ENCODE measurements at places on chromosomes 5 and 9.
A peak's percentile ranks its signal among the peaks of the same experiment; 100 is the strongest.

GRCh38 chr9:136552117-136552703 is 6.4 kb upstream of the NOTCH1 start:
- DNase-seq: no peak

GRCh38 chr5:98770209-98770910 is 3.1 kb upstream of the RGMB start:
- DNase-seq: no peak

- peak; percentile 39 for DNase-seq
These were observed 175.9 kb downstream of the MAN2A1 start for GRCh38 chr5:109865637-109866036.

DNA sequence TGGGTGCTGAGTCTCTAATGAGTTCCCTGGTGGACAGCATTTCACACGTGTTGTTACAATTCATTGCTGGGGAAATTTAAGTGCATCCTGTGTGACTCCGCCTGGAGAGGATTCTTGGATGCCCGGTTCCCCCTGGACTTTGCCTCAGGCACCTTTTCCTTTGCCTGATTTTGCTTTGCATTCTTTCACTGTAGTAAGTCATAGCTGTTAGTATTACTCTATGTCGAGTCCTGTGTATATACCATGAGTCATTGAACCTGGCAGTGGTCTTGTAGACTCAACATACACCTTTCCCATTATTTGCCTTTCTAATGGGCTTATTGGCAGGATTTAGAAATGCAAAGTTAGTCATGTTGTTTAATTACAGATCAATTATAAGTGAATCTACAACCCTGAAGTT is 81.9 kb upstream of the DHFR start:
- no peak for DNase-seq

GRCh38 chr9:34072410-34072809 is 23.7 kb upstream of the UBAP2 start:
- no peak for DNase-seq

- peak; percentile 18 for DNase-seq
These were observed 875 bp downstream of the TPM2 start for GRCh38 chr9:35688558-35689541.

DNA sequence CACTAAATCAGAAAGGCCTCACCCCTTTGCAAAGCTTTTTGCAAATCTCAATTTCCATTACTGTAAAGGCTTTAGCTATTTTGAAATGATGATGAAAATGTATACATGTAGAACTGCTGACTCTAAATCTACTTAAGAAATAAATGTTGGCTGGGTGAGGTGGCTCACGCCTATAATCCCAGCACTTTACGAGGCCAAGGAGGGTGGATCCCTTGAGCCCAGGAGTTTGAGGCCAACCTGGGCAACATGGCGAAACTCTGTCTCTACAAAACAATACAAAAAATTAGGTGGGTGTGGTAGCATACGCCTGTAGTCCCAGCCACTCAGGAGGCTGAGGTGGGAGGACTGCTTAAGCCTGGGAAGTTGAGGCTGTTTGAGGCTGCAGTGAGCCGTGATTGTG is 64.6 kb downstream of the PTPN3 start:
- DNase-seq: no peak

DNA sequence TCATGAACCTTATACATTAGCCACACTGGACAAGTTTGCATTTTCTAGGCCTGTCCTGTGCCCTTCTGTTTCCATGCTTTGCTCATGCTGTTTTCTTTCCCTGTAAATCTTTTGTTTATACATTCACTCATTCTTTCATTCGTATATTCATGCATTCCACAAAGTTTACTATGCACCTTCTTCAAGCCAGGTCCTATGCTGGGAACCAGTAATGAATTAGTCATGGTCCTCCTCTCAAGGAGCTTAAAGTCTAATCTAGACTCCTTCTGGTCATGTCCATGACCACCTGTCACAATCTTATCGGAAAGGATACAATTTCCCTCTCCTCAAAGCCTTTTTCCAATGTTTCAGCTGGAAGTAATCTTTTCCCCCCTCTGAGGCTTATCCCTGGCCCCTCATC is 9.1 kb upstream of the XPA start:
- no peak for DNase-seq

GRCh38 chr9:115845648-115846312 is 307.8 kb upstream of the PAPPA start:
- no peak for DNase-seq

DNA sequence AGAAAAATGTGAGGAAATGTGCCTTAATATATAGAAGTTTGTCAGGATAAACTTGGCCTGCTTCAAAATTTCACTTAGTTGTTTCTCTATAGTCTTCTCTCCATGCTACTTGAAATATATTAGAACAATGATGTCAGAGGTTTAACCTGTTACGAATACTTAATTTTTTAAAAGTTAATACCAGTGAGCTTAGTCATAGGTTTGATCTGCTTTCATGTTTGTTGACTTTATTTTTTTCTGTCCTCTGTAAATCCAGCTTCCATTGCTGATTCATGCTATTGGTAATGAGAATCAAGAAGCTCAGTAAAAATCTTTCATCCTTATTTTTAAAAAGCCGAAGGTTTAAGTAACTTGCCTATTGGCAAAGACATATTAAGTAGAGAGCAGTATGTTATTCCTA is 27.9 kb downstream of the BDP1 start:
- no peak for DNase-seq

DNA sequence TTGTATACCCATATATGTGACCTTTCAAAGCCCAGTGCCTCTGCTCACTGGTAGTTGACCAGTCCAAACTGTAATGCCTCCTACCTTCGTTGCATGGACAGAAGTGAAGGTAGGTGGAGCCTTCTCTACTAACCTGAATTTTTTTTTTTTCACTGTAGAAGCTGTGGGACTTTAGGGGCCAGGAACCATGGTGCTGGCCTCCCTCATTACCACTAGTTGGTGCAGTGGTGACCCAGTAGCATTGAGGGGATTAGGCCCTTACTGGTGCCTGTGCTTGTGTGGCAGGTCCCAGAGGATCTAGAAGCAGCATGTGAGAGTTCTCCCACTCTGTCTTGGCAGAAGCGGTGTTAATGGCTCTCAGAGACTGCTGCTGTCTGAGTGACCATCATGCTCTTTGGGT is 2.3 kb downstream of the RALGPS1 start:
- DNase-seq: no peak

DNA sequence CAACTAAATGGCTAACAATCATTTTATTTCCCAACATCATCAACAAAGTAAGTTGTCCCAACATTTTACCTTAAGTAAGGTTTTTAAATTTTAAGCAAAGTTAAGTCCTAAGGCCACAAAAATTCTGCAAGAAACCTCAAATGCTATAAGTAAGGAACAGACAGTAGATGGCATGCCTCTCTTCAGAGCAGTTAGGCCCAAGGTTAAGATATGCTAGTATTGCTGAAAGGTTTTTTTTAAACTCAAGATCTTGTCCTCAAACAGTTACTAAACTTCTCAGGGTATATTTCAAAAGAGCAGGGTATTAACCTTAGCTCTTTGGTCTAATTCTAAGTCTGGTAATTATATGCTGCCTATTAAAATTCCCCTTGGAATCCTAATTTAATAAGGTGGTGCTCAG is 35.1 kb downstream of the PJA2 start:
- no peak for DNase-seq

- peak; percentile 35 for DNase-seq
These were observed 591.6 kb upstream of the SGCD start for GRCh38 chr5:155735388-155735787.

- DNase-seq: no peak
These were observed 304.0 kb upstream of the KLF4 start for GRCh38 chr9:107793541-107793940.

GRCh38 chr5:26582350-26583045 is 455.9 kb downstream of the CDH9 start:
- DNase-seq: no peak

- DNase-seq: no peak
These were observed 923 bp downstream of the SPATA6L start for GRCh38 chr9:4665357-4665756.

DNA sequence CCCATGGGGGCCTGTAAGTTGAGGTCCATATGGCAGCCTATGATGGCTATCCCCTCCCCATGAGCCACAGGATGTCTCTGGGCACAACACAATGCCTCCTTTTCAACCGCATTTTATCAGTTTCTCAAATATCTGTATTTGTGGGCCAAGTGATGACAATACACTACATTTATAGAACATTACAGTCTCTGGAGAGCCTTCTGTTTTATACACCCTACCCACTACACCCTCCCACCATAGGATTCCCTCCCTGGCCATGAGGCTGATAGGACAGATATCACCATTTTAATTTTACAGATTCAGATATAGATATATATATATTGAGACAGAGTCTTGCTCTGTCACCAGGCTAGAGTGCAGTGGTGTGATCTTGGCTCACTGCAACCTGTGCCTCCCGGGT is 236.8 kb downstream of the ENC1 start:
- DNase-seq: no peak

DNA sequence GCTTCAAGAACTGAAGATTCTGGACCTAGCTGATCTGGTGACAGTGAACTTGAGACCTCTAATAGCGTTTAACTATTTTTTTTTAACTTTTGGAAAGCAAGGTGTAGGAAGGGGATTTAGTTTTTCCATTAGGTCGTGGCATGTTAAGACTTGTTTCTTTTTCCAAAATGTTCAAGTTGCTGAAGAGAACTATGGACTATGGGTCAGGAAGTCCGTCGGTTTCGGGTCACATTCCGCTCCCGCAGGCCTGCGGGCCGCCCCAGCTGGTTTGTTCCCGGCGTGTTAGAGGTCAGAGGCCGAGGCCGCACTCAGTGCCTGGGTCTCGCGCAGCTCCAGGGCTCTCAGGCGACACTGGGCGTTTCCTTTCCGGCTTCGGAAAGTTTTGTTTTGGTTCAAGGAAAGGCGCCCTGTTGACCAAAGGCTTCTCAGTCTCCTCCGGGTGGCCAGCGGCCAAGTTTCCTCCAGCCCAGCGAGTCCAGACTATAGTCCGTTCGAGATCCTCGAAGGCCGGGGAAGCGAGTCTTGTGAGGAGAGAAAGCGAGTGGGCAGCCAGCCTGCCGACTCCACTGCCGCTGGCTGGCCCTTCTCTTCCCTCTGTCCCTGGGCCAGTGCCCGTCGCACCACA is 586 bp upstream of the FCHO2 start:
- DNase-seq: no peak

GRCh38 chr5:175750511-175750931 is 92.7 kb downstream of the HRH2 start:
- peak; percentile 86 for DNase-seq

GRCh38 chr5:2936413-2936812 is 184.9 kb upstream of the IRX2 start:
- DNase-seq: no peak

DNA sequence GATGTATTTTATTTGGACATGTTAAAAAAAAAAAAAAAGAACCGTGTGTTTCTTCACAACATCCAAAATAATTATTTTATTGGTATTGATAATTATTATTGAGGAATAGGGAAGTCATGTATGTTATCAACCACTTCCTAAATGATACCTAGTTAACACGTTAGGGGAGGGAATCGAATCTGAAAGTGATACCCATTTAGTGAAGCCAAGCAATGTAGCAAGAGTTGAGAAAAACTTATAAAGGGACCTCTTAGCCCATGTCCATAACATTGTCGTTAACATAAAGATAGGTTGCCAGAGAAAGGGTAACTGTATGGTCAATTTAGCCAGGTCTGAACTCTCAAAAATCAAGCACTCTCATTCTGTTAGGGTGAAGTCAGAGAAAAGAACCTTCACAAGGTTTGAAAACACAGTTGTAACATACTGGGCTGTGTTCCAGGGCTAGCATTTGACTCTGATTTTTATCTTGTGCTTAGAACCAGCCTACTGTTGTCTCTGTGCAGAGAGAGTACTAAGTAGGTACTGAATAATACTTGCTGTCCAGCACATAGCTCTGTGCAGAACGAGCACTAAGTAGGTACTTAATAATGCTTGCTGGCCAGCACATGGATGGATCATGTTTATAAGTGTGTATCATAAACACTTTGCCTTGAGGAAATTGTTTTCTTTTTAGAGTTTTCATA is 60.4 kb downstream of the GHR start:
- DNase-seq: no peak

DNA sequence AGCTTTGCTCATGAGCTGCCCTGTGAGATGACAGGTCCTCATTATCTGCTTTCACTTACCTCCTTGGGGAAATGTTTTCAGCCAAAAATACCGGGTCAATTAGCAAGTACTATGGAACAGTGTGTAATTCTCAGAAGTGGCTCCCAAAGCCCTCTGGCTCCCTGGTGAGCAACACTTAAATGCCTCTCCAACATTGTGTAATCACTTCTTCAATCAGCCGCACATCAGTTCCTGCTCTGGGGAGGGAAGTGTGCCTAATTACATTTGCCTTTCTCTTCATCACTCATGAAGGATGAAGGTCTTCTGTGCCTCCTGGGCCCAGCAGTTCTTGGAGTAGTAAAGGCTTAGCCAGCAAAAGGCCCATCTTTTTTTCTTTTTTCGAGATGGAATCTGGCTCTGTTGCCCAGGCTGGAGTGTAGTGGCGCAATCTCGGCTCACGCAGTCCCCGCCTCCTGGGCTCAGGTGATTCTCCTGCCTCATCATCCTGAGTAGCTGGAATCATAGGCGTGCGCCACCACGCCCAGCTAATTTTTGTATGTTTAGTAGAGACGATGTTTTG is 23.1 kb downstream of the NIM1K start:
- no peak for DNase-seq

- no peak for DNase-seq
These were observed 1.3 kb upstream of the SMC5 start for GRCh38 chr9:70257502-70257901.

GRCh38 chr9:133225171-133226011 is 16.3 kb upstream of the OBP2B start:
- DNase-seq: no peak

- DNase-seq: peak; percentile 75
These were observed 315 bp downstream of the UBQLN1 start for GRCh38 chr9:83707518-83707767.

DNA sequence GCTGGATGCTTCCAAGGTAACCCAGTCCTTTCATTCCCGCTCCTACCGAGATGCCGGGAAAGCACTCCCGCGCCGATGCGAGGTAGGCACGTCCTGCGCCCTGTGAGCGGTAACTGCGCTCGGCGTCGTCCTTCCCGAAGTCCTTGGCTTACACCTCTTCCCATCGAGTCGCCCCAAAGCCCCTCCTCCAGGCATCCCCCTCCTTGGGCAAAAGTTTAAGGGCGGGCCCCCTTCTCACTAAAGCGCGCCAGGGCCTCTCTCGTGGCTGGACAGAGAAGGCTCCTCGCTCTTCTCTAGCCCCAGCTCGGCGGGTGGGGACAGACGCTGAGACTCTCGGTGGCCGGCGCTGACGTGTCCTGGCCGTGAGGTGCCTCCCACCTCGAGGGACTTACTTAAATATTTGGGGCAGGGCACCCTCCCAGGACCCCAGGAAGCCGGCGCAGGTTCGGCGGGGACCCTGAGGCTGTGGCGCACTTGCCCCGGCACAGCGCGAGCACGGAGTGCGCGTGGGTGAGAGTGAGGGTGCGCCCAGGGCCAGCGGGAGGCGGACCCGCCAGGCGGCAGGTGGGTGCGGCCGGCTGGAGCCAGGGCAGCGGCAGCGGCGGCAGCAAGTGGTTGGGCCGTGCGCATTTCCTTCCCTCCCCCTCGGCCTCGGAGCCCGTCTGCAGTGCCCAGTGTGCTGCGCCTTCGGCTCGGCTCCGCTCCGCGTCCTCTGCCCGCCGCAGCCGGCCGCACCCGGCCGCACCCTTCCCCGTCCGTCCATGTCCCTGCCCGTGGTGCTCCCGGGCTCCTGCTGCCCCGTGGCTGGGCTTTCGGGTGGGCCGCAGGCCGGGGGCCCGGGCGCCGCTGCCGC is at the start of gene ENTREP1:
Gene ENTREP1, plus strand, starts transcription at position 667 of the 853 bp plus-strand sequence. Its CDS starts 95 bp downstream, at position 762.
- DNase-seq: peak; percentile 3
